ENCODE measurements at places on chromosomes 12 and 14.

GRCh38 chr12:67531501-67531900, 117.0 kb upstream of the DYRK2 start:
- DNase-seq = no peak

- DNase-seq = peak; percentile 74
These were observed 323.7 kb downstream of the TMEM121 start for GRCh38 chr14:105849933-105850626.

DNA sequence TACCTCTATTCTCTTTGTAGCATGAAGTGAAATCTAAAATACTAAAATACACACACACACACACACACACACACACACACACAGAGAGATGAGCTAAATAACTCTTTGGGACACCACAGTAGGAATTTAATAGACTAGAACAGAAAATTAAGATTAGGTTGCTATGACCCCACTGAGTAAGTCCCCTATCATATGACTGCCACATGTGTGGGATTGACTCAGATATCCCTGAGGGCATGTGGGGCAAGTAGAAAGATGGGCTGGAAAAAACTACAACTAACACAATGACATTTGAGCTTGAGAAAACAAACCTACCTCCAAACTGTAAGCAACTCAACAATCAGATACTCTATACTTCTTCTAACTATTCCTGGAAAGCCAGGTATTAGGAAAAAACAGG, 27.0 kb downstream of the SLC25A21 start:
- no peak for DNase-seq

DNA sequence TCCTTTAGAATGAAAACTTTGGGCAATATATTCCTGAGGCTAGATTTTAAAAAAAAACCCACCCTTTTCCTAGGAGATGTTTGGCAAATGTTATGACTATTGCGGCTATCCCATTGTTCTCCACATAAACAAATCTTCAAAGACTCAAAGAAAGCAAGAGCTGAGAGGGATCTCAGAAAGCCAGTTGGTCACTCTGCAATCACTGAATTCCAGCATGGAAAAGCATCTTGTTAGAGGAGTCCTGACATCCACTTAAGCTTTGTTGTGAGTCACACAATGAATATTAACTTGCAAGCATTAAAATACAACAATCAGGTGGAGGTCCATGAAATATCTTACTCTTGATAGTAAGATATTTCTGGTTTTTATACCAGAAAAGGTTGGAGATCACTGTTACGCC, 11.0 kb upstream of the PTPRB start:
- no peak for DNase-seq

DNA sequence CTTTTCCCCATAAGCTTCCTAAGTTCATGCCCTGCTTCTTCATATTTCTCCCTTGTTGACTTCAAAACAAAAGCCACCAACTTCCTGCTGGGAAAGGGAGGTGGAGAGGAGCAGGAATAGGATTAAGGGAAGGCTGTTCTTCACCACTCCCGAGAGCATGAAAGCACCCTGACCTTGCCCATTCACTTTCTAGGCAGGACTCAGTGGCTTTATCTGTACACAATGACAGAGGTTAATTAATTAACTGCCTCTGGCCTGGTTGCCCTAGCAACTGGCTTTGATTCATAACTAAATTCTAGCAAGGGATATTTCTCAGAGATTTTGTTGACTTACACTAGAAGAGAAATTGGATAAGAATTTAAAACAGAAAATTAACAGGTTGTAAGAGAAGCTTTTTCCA, 396.8 kb downstream of the RPS29 start:
- no peak for DNase-seq

GRCh38 chr14:29898470-29898869, 29.2 kb downstream of the PRKD1 start:
- no peak for DNase-seq

DNA sequence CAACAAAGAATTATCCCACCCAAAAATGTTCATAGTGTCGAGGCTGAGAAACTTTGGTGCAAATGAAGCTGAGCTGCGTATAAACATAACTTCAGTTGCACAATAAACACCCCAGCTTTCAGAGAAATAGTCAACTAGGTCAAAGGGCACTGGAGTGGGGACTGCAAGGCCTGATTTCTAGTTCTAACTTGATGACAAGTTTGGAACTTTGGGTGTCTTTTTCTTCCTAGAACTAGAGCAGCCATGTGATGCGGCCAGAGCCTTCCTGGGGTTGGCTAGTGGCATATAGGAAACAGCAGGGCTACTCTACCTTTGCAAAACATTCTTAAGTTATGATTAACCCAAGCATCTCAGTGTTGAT, 298.4 kb upstream of the AMIGO2 start:
- no peak for DNase-seq

GRCh38 chr14:73289729-73290128, 52.4 kb downstream of the PAPLN start:
- DNase-seq = no peak

DNA sequence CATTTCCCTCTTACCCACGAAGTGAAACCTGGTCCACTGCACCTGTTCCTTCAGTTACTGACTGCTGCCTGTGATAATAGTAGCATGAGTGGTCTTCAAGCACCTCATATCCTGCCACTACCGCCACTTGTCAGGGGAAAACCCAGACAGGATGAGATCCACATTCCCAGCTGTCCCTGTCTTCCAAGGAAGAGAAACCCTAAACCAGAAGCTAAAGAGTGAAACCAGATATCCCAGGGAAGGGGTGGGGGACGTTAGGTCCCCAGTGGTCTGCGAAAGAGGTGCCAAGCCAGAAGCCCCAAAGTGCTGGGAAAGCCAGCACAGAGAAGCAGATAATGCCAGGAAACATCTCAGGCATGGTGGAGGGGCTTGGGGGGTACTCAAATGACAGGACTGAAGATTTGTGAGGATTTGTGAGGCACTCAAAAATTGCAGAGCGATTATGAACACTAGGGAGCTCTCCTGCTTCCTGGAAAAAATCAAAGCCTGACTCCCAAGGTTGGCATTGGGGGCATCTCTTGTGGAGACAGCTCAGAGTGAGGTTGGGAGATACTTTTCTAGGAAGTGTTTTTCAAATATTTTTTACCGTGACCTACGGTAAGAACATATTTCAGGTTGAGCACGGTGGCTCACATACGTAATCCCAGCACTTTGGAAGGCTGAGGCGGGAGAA, 77.9 kb downstream of the TMEM30B start:
- DNase-seq = no peak

GRCh38 chr14:105073720-105074600, 8.7 kb upstream of the GPR132 start:
- peak; percentile 72 for DNase-seq

- no peak for DNase-seq
These were observed 5.3 kb upstream of the RAB35 start for GRCh38 chr12:120121766-120122293.

- DNase-seq = no peak
These were observed 80.8 kb downstream of the EP400 start for GRCh38 chr12:132030367-132031038.

- no peak for DNase-seq
These were observed 151.4 kb upstream of the SSTR1 start for GRCh38 chr14:38056270-38056669.

DNA sequence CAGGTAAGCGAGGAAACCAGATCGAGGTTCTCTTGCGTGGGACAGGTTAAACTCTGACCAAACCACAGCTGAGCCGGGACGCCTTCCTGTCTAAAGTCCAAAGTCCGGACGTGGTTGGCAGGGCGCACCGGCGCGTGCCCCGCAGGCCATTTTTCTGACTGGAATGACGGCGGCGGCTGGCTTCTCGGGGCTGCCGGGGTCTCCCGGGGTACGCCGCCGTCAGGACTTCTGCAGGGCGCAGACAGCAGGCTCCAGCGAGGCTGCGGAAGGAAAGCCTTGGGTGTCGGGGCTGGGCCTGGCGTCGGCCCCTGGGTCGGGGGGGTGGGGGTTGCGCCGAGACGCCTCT, 32.8 kb downstream of the MIA2 start:
- DNase-seq = no peak

GRCh38 chr14:60116181-60116580, 24.5 kb downstream of the PCNX4 start:
- DNase-seq = no peak

- no peak for DNase-seq
These were observed 99.2 kb downstream of the C12orf50 start for GRCh38 chr12:87930033-87930432.

GRCh38 chr12:69921831-69922230, 96.8 kb downstream of the MYRFL start:
- no peak for DNase-seq

GRCh38 chr12:13440844-13441243, 244.3 kb downstream of the EMP1 start:
- no peak for DNase-seq

DNA sequence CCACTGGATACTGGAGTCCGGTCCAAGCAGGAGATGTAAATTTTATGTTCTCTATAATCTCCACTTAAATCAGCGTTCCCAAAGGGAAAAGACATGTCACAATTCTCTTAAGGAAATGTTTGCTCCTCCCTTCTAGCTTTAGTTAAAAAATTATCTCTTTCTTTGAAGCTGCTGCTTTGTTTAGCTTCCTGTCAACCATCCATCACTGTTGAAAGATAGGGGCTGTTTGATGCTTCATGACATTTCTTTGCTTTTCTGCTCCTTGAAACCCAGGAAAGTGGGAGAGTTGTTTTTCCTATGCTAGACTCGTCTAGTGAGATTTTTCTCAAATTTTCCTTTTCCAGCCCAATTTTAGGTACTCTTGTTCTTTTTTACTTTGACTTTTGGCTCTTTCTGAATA, 31.9 kb downstream of the MBIP start:
- no peak for DNase-seq

- no peak for DNase-seq
These were observed 22.6 kb upstream of the TRAF3 start for GRCh38 chr14:102754370-102755262.

All from spleen (tissue), 13 donors.